ENCODE measurements at places on chromosomes 6 and 20. TPM values are rescaled to one million over a fixed set of nuclear protein-coding genes. Genes with fewer than 3 reads are reported as not detected.
A peak's percentile ranks its signal among the peaks of the same experiment; 100 is the strongest.

DNA sequence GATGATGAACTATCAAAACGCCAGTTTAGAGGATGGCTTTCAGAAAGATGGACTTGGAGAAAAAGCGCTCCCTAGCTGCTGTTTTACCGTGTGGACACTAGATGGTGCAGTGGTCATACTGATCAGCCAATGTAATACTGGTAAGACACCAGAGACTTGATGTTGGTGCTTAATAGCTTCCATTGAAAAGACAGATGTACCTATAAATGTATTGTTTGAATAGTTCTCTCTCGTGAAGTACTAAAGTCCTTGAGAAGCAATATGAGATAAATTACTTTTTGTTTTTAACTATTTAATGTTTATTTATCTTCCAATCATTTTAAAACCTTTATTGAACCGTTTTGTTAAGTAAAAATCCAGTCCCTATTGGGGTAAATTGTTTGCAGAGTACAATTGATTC lies 63.9 kb upstream of the FUCA2 start:
- peak; percentile 64 for DNase-seq

The AGER gene
- polyA plus RNA-seq: 15.8 TPM

GRCh38 chr6:167200806-167201205 lies 43.0 kb upstream of the GPR31 start:
- DNase-seq: no peak

The TRIM31 gene
- not detected for polyA plus RNA-seq

The SCUBE3 gene
- 43.8 TPM for polyA plus RNA-seq

The SLC17A9 gene
- 0.95 TPM for polyA plus RNA-seq

The MAP7 gene
- 33.2 TPM for polyA plus RNA-seq

DNA sequence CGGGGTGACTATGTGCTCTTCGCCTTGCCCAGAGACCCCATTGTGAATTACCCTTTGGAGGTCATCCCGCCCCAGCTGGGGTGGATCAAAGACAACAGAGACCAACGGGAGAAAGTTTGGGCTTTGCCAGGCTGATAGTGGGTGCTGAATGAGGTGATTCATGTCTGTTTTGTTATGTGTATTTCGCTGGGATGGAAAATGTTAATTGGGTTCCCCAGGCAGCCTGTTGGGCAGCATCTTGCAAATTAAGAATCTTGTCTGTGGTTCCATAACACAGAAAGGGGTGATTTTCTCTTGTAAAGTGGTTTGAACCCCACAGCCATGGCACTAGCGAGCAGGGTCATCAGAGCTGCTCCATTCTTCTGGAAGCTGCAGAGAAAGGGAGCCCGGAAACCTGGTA lies 63.1 kb upstream of the UNC93A start:
- DNase-seq: no peak

DNA sequence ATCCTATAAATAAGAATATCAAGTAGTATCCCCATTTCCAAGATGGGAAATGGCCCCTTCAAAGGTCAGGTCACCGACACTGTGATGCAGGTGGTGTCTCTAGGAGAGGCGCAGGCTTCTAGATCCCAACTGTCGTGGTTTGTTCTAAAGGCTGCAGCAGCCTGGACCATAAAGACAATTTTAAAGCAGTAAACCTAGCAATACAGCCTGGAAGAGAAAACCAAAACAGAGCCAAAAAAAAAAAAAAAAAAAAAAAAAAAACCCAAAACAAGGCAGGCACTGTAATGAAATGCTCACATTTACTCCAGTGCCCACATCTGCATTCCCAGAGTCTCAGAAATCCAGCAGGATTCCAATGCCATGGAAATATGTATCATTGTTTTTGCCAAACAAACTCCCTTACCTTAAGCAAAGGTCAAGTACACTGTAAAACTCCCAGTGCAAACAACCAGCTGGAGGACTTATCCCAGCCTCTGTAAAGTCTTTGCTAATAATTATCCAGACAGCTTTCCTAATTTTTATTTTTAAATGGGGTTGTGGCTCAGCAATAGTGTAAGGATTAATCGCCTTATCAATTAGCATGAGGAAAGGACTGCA lies 98.2 kb downstream of the PSMG4 start:
- DNase-seq: no peak

Data from right renal cortex interstitium (tissue), 3 donors.